ENCODE measurements at places on chromosomes 12 and 14.

DNA sequence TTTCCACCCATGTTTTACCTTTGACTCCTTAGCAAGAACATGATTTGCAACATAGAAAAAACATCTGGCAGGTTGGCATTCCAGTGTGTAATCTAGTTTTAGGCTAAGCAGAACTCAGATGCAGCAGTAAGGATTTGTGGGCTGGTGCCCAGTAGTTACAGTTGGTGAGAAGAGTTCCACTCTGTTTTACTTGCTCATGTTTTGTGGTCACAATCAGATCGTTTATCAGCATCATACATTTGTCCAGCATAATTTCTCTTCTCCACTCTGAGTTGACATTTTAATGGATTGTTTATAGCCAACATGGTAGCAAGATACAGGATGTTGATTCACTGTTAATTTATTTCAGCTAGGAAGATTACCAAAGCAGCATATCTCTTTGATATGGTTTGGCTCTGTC is 120.0 kb downstream of the PDE6H start:
- no peak for DNase-seq

DNA sequence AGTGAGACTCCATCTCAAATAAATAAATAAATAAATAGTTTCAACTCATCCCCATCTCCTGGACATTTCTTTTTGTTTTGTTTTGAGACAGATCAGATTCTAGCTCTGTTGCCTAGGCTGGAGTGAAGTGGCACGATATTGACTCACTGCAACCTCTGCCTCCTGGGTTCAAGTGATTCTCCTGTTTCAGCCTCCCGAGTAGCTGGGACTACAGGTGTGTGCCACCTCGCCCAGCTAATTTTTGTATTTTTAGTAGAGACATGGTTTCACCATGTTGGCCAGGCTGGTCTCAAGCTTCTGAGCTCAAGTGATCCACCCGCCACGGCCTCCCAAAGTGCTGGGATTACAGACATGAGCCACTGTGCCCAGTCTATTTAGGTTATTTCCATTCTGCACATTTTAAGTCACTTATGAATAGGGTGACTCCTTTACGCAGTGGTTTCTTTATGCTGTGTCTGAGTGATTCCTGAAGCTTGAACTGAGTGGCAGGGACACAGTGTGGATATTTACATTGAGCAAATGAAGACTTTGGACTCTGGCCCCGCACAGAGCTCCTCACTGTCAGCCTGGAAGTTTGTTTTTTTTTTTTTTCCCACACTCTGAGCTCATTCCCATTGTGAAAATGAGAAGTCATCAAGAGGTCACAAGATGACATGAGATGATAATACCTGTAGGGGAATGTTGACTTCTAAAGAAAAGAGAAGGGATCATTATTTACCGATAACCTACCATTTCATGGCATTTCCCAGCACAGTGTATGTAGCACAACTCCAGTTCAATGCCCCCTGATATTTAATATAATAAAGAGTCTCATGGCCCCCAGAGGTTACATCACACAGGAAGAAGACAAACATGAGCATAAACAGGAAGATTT is 72.6 kb downstream of the TBX3 start:
- DNase-seq: no peak

DNA sequence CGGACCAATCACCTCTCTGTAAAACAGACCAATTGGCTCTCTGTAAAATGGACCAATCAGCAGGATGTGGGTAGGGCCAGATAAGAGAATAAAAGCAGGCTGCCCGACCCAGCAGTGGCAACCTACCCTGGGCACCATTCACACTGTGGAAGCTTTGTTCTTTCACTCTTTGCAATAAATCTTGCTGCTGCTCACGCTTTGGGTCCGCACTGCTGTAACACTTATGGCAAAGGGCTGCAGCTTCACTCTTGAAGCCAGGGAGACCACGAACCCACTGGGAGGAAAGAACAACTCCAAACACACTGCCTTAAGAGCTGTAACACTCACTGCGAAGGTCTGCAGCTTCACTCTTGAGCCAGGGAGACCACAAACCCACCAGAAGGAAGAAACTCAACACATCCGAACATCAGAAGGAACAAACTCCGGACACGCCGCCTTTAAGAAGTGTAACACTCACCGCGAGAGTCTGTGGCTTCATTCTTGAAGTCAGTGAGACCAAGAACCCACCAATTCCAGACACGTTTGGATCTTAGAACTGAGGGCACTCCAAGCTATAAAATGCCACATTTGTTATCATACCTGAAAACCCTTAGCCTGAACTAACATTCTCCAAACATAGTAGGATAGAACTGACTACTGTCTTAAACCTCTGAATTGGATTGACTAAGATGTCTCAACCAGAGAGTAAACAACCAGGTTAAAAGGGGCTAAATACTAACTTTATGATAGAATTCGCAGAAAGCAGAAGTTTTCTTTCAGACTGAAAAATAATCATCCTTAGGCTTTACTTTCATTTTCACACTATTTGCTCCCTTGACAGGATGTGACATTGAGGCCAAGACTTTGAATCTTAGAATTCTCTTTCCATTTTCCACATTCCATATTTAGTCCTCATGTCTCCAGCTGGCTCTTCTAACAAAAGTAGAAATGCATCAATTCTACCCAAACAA is 33.6 kb downstream of the CDKL1 start:
- DNase-seq: peak; percentile 31

DNA sequence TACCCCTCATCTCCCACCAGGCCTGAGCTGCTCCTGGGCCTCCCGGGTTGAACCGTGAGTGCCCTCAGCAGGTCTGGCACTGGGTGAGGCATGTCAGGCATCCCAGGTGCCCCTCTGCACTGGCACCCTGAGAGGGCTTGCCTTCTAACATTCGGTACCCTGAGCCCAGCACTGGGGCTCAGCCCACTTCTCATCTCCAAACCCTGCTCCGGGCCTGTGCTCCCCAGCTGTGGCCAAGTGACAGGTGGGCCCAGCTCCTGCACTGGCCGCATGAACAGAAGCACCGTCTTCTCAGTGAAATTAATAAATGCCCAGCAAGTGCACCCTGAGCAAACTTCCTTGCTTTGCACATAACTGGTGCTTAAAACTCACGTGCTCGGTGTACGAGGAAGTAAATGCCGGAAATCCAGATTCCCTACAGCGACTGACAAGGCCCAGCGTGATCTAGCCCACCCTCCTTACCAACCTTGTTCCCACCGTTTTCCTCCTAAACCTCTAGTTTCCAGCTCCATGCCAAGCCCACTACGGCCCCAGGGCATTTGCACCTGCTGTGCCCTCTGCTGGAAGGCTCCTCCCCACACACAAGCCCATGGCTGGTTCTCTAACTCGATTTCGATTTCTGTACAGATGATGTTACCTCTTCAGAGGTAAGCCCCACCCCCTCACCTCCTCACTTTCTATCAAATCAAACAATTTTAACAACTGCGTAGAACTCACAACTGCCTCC is 115.2 kb upstream of the NCOR2 start:
- no peak for DNase-seq

GRCh38 chr12:124105546-124105945 is 132.5 kb downstream of the ZNF664 start:
- no peak for DNase-seq

DNA sequence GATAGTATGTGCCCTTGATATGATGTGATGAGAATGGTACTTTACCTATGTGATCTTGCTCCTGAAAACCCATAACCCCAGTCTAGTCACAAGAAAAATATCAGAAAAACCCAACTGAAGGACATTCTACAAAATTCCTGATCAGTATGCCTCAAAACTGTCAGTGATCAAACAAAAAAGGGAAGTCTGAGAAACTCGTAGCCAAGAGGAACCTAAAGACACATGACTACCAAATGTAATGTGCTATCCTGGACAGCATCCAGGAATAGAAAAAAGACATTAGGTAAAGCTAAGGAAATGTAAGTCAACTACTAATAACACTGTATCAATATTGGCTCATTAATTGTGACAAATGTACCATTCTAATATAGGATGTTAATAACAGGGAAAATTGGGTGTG is 4.1 kb upstream of the WIF1 start:
- no peak for DNase-seq

DNA sequence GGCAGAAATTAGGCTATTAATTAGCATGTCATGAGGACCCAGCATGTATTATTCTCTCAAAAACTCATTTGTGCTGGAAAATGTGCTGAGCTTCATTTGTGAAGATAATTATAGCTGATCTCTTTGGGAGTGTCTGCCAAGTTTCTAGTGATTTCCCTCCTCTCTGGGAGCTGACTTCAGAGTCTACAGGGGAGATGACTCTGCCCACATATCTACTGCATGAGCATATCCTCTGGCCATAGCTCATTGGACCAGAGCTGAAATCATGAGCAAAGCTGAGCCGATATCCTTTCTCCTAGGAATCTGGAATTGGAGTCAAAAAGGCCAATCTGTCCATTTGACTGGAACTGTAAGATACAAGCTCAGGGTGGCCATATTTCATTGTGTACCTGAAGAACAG is 5.9 kb downstream of the CCDC198 start:
- DNase-seq: peak; percentile 25

DNA sequence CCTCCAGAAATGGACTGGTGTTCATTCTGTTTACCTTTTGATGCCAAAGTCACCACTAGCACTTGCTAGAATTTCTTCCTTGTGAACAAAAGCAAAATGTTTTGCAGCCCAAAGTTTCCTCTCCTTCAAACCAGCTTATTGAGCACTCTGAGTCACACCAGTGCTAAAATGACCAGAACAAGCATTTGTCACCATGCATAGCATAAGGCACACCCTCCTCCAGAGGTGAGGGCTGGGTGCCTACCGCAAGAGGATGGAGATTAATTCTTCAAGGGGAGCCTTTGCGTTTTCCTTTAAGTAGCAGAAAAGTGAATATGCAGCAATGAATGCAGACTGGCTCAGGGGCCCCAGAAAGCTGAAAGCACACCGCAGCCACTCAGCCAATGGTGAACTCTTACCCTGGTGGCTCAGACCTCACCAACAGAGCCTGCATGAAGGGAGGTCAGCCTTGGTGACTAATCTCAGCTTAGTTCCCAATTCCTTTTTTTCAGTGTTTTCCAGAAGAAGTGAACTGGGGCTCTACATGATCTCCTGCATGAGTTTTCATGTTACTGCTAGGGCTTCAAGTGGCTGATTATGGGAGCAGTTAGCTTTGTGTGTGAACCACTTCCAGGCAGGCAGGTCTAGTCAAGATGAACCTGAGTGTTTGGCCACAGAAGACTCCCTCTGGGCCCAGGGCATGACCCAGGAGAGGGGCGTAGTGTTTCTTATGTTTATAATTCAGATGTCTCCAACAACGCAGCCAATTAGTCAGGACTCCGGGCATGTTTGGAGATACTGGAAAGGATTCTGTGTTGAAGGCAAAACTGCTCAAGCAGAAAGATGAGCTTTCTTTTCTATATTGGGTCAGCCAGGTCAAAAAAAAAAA is 96.3 kb downstream of the PAX9 start:
- no peak for DNase-seq

DNA sequence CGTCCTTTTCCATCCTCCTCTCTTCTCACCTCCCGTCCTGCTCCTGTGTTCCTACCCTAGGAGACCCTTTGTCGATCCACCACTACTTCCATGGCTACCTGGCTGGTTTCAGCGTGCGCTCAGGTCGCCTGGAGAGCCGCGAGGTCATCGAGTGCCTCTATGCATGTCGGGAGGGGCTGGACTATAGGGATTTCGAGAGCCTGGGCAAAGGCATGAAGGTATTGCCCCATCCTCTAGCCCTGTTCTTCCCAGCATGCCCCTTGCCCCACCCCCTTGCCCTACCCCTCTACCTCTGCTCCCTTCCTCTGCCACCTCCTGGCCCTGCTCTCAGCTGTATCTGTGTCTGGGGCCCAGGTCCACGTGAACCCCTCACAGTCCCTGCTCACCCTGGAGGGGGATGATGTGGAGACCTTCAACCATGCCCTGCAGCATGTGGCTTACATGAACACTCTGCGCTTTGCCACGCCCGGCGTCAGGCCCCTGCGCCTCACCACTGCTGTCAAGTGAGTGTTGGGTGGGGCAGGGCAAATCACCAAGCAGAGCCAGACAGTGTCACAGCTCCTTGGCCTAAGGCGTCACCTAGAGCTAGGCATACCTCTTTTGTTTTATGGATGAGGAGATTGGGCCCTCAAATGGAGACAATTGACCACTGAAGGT is 12.8 kb downstream of the CLSTN3 start:
- DNase-seq: no peak

DNA sequence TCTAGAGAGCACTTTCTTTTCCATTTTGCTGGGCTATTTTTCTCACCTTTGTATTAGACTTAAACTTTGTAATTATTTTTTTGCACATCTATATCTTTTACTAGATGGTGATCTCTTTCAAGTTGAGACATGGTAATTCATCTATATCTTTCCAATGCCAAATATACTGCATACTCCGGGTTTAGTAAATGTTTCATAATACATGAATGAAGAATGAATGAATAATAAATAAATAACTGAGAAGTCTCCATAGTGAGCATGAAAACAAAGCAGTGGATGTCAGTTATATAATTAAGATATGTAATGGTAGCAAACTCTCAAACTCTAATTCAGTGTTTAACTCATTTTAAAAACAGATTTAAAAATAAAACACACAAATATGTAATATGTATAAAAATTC is 342.5 kb upstream of the KITLG start:
- DNase-seq: peak; percentile 39

DNA sequence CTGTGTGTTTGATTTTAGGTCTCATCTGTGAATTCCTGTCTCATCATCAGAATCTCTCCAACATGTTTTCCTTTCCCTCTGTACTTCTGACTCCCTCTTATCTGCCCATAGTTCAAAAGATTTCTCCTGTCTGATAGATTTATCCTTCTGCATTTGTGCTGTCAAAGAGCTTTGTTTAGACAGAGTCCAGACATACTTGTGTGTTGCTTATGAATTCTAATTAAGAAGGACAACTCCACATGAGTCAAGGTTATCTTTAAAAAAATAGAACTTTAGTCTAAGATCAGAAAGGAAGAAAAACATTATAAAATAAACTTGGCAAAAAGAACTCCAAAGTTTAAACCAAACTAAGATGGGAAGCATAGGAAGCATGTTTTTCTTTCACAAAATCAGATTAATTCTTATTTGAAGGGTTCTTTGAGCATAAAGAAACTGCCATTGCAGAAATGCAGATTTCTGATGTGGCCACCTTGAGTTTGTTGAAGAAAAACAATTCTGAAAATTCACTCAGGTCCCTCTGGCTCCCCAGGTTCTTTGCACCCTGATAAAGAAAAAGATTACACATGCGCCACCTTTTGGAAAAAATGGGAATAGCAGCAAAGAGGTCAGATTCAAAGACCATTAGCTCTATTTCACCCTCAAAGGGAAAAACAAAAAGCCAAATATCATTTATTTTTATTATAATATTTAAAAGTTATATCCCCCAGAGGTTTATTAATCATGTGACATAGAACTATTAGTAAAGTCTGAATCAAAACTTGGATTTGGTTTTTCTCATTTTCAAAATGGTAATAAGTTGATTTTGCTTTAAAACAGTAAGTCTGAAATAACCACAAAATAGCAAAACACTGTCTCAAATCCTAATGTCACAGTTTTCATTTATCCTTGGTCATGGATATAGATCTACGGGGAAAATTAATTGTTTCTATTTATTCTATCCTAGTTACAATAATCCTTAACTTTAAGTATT is 143.7 kb upstream of the DCN start:
- peak; percentile 71 for DNase-seq

All from AG10803 (cell line).